NCI-H524 (cell line): ENCODE measurements at places on chromosomes 5 and 9.

- no peak for DNase-seq
Observed at GRCh38 chr9:2209400-2209799, 194.3 kb downstream of the SMARCA2 start.

DNA sequence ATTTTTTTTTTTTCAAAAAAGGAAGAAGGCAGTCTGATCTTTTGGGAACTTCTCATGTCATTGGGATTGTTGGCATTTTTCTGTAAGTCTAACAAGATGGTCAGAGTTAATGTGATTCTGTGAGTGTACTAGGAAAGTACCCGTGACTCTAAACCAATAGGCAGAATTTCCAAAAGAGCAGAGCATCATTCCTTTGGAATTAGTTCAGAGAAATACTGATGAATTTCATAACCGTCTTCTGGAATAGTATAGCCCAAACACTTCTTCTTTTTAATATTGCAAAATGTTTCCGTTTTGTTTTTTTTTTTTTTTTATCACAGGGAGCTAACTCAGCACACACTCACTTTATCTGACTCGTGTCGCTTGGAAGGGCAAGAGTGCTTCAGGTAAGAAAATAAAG is 407.4 kb downstream of the DTWD2 start:
- DNase-seq = no peak

GRCh38 chr5:19044311-19044710 is 943.7 kb downstream of the CDH18 start:
- no peak for DNase-seq

- DNase-seq = no peak
Observed at GRCh38 chr5:177091232-177091631, 4.5 kb downstream of the FGFR4 start.

DNA sequence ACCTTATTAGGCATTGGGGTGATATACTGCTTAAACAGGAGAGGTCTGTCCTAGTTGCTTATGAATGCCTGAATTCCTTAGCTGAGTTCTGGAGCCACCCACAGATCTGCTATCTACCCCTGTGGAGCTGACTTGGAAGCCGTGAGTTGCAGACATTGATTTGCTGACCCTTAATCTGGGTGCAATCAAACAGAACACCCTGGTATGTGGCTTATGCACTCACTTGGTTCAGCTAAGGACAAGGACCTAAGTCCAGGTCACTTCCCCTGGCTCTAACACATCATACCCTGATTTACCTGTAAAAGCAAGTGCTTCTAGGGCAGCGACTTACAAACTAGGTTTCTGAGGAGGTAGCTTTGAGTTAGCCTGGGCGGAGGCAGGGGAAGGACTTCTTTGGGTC is 41.6 kb upstream of the TLR4 start:
- DNase-seq = no peak

DNA sequence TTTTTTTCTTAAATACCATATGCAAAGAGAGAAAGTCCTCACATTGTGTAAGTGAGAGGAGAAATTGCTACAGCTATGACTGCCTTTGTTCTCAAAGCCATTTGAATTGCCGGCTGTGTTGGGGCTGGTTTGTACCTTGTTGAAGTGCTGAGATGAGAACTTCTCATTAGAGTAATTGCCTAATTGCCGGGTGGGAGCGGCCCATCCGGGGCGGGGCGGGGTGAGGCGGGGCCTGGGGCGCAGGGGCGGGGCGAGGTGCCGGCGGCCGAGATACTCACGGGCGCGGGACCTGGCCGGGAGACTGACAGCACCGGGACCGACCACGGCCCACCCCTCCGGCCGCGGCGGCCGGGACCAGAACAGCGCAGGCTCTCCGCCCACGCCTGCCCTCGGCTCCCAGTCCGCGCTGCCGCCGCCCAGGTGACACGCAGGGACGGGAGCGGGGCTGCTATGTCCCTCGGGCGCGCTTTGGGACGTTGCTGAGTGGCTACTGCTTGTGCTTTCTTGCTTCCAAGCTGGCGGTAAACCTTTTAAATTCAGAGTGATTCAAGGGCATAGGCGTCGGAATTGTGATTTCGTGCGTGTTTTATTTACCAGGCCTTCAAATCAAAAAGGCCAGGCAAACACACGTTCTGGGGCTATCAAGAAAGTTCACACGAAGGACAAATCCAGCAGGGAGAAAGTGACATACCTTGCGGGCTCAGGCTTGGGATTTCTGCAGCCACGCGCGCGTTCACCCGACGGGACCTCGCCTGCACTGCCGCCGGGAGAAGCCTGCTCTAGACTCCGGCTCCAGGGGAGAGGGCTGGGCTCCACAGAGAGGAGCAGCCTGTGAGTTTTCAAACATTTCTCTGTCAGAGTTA is 269.1 kb downstream of the FANCC start:
- DNase-seq = peak; percentile 35

DNA sequence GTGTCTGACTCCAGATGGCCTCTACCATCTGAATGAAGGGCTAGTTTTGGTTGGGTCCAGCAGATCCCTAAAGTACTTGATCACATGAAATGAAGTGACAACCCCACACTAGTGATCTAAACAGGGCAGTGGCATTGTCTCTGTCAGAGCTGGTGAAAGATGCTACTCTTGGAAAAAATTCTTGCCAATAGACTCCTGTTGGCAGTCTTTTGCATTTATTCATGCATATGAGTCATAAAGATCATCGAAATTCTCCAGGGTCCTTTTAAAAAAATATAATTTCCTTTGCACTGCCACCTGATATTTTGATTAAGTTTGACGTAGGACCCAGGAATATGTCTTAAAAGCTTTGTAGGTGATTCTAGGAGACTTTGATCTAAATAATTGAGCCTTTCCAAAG is 135.1 kb upstream of the ELL2 start:
- DNase-seq = no peak

GRCh38 chr5:154756009-154756867 is 1.1 kb downstream of the LARP1 start:
- peak; percentile 46 for DNase-seq

- DNase-seq = no peak
Observed at GRCh38 chr5:59999056-59999455, 105.5 kb upstream of the PDE4D start.

DNA sequence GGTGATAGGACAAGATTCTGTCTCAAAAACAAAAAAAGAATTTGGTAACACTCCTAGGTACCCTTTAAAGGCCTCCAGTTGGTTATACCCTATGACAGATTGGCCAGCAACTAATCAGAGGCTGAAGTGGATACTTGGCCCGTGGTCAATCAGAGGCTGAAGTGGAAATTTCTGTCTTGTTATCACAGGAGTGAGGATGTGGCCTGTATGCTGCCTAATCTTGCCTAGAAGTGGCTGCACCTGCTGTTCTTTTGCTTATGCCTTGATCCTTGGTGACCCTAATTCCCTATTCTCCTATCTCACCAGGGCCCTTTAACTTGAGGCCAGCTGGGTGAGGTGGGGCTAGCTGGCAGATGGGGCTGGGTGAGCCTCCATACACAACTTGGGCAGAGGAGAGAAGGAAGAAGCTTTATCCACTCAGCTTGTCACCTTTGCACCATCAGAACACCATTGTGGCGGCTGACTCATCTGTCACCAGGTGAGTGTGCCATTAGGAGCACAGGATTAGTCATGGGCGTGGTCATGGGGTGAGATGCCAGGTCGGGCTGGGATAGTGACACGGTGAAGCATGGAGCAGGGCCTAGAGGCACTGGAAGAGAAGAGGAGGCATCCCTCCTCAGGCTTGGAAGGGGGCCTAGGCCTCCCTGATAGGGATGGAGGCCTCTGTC is 41.5 kb downstream of the SAR1B start:
- peak; percentile 96 for DNase-seq

DNA sequence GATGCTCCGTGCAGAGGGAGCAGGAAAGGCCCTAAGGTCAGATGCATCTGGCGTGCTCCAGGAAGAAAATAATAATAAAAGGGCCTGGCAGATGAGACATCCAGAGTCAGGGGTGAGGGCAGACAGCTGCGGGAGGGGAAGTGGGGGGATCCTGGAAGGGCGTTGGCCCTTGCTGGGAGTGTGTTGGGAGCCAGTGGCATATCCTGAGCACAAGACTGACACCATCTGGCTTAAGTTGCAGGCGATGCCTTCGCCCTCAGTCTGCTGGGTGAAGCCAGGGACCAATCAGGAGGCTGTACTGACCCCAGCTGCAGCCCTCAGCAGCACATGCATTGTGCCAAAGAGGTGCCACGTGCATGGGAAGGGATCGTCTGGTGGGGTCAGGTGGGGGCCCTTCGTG is 3.8 kb downstream of the OR2V2 start:
- peak; percentile 28 for DNase-seq

- DNase-seq = no peak
Observed at GRCh38 chr9:124280176-124280691, 22.5 kb downstream of the NEK6 start.

DNA sequence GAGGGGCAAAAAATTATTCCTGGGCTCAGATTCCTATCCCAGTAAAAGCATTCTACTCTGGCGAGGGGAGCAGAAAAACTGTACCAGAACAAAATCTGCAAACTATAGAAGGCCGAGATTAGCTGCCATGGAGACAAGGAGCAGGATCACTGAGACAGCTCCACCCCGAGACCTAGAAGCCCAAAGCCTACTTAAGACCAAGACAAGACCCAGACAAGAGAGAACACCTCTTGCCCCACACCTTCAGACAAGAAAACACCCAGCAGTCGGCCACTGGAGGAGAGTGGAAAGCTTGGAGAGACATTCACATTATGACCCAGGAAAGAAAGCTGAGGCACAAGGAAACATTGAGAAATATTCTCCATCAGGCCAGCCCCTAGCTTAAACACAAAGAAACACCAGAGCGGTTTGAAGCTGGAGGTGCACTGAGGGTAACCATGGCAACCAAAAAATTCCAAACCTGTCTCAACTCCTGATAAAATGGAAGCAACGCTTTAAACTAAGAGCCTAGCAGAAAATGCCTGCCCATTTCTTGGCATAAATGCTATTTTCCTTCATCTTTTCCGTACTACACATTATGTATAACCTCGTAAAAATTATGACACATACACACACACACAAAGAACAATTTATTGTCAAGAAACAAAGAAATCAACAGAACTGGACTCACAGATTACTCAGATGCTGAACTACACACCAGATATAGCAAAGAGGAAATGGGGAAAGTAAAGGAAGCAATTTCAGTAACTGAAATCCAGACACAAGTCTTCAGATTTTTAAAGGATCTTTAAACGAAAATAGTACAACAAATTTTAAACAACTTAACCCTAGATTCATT is 53.8 kb upstream of the FTMT start:
- DNase-seq = no peak

DNA sequence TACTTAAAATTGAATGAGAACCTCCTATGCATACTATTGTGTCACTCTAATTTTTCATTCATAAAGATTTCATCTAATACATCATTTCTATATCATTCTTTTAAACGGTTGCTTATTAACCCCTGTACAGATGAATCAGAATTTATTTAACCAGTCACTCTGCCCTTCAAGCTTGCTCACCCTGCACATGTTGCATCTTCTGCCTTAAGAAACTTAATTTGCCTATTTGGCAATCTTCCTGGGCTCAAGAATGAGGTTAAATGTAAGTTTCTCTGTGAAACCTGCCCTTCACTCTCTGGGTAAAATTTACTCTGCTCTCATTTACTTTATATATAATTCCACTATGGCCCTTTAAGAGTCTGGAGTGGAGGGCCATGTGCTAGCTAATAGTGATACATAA is 434.7 kb upstream of the ZNF608 start:
- no peak for DNase-seq

- DNase-seq = no peak
Observed at GRCh38 chr5:169175733-169176132, 125.2 kb downstream of the SLIT3 start.

GRCh38 chr5:82406205-82406773 is 128.1 kb upstream of the RPS23 start:
- no peak for DNase-seq

DNA sequence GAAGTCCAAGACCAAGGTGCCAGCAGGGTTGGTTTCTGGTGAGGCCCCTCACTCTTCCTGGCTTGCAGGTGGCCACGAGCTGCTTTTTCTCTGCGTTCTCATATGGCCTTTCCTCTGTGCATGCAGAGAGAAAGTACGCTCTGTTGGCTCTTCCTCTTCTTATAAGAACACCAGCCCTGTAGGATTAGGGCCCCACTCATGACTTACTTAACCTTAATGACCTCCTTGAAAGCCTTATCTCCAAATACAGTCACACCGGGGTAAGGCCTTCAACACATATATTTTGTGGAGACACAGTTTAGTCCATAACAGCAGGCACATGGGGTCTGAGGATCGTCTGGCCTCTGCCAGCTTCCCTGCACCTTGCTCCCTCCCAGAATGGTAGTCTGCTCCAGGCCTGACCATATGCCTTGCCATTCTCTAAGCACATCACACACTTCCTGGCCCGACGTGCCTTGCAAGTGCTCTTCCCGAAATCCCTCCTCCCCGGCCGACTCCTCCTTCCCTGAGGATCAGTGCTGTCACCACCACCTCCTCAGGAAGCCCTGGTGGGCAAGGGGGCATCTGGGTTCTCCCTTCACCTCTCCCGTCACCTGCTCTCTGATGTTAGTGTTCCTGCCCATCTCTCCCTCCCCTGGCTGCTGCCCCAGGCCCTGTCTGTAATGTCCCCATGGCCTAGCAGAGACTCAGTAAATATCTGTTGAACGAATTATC is 200.7 kb downstream of the AOPEP start:
- DNase-seq = no peak

GRCh38 chr5:91373600-91373999 is 9.5 kb downstream of the ARRDC3 start:
- no peak for DNase-seq

GRCh38 chr5:169695919-169696490 is 58.9 kb downstream of the DOCK2 start:
- no peak for DNase-seq

- DNase-seq = peak; percentile 83
Observed at GRCh38 chr9:80437091-80437640, 865.4 kb downstream of the TLE4 start.

GRCh38 chr5:58019614-58020013 is 440.3 kb downstream of the PLK2 start:
- DNase-seq = no peak

DNA sequence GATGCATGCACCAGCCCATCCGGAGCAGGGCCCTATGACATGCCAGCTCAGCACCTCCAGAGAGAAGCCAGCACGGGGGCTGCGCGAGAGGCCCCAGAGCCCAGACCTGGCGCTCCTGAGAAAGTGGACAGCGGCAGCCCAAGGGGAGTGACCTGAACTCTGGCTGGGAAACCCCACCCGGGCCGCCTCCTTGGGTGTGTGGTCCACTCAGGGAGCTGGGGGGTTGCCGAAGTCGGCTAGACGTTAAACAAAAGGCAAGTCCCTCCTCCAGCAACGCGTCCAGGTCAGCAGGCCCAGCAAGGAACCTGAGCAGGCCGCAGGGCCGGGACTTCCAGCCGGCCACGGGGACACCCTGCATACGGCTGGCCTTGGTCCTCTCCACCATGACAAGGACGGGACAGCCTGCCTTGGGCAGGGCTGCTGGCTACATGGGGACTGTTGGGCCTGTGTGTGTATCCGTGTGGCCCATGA is 35.7 kb downstream of the NACC2 start:
- DNase-seq = no peak

- no peak for DNase-seq
Observed at GRCh38 chr5:36655161-36655560, 48.8 kb downstream of the SLC1A3 start.

- no peak for DNase-seq
Observed at GRCh38 chr9:111001526-111001925, 36.7 kb downstream of the LPAR1 start.
